ENCODE measurements at places on chromosomes 7 and 10.

DNA sequence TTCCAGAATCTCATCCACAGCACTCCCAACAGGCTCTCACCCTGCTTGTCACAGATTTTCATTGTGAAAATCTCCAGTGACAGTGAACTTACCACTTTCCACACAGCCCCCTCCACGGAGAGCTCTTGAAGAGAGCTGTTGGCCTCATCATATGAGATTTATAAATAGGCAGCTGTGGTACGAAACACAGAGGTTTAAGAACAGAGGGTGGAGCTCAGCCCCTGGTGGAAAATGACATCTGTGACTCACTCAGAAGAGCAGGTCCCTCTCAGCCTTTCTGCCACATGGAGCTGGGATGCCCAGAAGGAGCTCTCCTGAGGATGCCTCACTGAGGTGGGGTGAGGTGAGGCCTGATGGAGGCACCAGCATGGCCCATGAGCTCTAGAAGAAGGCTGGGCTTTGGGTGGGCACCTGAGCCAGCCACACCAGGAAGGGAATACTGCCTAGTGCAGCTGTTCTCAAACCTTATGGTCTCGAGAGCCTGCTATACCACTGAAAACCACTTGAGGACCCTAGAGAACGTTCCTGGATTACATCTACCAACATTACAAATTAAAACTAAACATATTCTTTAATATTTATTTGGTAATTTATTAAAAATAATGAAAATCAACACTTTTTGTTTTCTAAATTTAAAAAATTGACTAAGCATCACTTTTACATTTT, 25.8 kb upstream of the EEPD1 start:
- no peak for DNase-seq

GRCh38 chr10:133226251-133226808, 3.7 kb upstream of the UTF1 start:
- DNase-seq, result no peak

GRCh38 chr7:133290041-133290440, 37.2 kb downstream of the EXOC4 start:
- no peak for DNase-seq

DNA sequence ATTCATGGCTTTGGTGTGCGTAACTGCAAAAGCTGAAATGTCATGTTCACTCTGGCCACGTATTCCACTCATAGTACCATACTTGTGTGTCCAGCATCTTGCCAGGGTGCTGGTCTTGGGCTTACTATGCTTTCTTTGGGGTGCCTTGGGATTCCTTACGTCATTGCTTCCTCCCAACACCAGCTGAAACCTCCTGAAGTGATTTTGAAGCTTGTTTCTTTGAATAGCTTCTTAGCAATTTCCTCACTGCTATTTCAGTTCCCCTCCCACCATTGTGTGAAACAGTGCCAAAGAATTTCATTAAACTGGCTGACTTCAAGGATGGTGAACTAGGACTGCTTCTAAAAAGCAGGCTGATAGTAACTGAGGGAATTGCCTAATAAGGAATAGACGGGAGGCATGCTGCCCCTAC, 36.9 kb downstream of the ENTPD1 start:
- no peak for DNase-seq

DNA sequence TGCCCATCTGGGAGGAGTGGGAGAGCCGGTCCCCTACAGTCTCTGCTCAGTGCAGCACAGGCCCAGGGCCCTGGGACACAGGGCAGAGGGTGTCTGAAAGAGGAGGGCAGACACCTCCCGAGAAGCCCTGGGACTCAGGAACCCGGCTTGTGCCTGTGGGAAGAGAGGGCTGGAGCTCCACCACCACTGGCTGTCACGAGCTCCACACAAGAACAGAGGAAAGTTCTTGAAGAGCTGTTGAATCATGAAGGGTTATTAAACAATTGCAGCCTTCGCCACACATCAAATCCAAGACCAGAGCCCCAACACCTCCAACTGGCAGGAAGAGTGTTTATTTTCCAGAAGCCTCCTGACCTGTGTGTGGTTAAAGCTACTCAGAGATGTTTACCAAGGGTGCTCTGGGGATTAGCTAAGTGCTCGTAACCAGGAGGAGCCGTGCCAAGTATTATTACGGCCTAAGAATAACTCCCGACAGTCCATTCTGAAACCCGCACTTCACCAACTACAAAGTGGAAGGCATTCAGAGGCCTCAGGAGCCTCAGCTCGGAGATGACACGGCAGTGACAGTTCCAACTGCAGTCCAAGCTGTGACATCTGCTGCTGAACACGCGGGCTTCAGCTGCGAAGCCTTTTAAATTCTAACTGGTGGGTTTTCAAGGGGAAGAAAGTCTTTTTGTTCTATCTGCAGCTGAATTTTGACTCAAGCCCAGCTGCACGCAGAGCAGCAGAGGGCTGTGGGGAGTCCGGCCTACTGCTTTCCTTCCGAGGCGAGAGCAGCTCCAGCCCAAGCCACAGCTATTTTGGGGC, 75.1 kb downstream of the MAD1L1 start:
- no peak for DNase-seq

GRCh38 chr7:132351954-132352499, 224.2 kb downstream of the PLXNA4 start:
- no peak for DNase-seq

- no peak for DNase-seq
Observed at GRCh38 chr10:69896606-69897231, 95.0 kb downstream of the COL13A1 start.

- no peak for DNase-seq
Observed at GRCh38 chr10:122249303-122249850, 21.7 kb upstream of the BTBD16 start.

GRCh38 chr7:2379821-2380450, 23.5 kb upstream of the CHST12 start:
- DNase-seq, result no peak

- DNase-seq, result no peak
Observed at GRCh38 chr10:99733366-99733765, 1.3 kb downstream of the CUTC start.

DNA sequence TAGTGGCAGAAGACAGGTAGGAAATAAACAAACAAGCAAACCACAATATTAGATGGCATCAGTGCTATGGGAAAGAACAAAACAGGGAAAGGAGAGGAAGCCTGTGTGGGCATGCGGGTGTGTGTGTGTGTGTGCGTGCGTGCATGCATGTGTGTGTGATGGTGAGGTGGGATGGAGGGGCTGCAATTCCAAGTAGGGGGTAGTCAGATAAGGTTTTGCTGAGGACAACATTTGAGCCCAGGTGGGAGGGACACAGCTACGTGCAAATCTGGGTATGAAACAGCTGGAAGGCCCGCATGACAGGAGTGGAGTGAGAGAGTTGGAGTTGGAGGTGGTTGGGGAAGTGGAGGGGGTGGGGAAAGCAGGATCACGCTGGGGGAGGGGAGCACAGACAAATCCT, 121.0 kb upstream of the PARD3 start:
- DNase-seq, result no peak

DNA sequence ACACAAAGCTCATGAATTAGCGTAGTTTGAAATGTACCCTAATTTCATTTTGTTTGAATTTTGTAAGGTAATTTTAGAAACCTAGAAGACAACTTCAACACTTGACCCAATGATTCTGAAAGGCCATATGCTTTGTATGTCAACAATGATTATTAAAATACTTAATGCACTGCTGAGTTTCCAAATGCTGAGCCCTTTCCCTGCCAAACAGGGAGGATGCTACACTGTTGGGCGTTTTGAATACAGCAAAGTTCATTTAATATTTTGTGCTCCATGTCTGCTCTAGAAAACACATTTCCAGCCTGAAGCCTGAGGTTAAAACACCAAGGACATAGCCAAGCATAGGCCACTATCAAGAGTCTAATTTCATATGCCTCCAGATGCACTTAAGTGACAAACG, 99.8 kb downstream of the ICA1 start:
- no peak for DNase-seq

- no peak for DNase-seq
Observed at GRCh38 chr10:125154529-125154928, 5.8 kb downstream of the CTBP2 start.

- DNase-seq, result no peak
Observed at GRCh38 chr7:141722529-141722928, 14.4 kb downstream of the WEE2 start.

GRCh38 chr7:139341776-139342226, 664 bp downstream of the FMC1 start:
- no peak for DNase-seq

- peak; percentile 48 for DNase-seq
Observed at GRCh38 chr7:5396542-5396941, 27.1 kb downstream of the TNRC18 start.

DNA sequence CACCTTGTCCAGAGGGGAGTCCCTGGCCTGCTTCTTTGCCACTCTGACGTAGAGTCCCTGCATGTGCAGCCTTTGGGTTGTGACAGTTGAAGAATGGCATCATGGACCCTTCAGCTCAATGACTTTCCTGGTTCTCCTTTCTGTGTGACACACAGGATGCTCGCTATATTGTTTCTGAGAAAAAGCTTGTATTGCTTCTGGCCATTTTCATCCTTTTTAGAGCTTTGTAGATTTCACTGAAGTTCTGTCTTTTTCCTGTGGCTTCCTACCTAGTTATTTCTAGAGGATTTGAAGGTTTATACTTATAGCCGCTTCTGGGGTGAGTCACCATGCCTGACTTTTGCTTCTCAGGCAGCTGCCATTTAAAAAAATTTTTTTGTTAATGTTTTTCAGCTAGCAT, 27.0 kb downstream of the SND1 start:
- DNase-seq, result no peak

DNA sequence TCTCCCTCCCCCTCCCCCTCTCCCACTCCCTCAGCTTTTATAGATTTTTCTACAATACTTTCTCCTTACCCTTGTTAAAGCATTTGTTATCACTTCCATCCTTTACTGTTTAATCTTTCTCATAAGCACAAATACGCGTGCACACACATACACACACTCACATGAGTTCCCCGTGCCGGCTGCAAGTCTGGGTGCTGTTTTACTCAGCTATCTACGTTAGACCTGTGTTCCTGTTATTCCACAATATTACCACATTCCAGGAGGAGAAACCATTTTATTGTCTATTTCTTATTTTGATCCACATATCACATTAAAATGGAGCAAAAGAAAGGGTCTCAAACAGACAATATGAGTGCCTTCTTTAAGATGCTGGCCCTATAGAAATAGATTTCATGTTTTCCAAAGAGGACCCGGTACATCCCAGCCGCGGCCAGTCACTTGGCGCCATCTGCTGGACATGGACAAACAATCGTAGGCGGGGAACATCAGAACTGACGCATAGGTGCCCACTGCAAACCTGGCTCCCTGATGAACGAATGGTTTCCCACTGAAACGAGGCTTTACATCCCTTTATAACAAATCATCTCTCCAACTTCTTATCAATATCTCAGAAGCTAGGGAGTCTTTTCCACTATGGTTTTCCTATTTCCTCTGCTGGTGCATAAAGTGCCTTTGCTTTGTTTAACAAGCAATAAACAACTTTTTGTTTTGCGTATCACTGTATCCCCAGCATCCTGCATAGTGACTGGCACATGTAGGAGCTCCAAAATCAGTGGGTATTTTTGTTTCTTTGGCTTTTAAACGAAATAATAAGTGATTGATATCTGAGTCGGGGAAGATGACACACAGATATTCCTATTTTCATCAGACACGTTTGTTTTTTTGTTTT, 25.2 kb upstream of the OPTN start:
- no peak for DNase-seq

DNA sequence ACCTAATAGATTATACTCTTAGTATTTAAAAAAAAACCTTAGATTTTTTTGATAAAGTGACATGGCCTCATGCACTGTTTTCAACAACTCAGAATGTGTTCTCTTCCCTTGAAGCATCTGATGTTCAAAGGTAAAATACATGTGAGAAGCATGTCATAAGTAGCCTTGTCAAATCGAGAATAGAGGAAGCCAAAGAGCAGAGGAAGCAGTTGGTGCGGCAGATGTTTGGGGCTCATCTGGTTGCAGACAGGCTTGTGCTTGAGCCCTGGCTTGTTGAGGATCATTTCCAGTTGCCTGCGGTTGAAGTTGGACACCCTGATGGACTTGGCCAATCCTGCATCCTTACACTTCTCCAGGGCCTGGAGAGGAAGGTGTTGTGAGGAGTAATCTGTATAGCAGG, 59.2 kb downstream of the AKR1E2 start:
- DNase-seq, result no peak

DNA sequence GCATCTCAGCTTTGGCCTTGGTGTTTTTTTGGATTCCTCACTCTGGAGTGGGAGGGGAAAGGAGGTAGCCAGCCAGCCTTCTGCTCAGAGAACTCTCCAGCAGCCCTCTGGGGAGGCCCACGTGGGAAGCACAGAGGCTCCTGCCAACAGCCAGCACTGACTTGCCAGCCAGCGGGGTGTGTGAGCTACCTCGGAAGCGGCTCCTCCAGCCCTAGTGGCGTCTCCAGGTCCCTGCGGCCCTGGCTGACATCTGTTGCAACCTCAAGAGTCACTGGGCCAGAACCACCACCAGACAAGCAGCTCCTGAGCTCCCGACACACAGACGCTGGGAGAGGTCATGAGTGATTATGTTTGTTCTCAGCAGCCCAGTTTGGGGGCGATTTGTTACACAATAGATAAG, 180.2 kb upstream of the FZD8 start:
- no peak for DNase-seq

DNA sequence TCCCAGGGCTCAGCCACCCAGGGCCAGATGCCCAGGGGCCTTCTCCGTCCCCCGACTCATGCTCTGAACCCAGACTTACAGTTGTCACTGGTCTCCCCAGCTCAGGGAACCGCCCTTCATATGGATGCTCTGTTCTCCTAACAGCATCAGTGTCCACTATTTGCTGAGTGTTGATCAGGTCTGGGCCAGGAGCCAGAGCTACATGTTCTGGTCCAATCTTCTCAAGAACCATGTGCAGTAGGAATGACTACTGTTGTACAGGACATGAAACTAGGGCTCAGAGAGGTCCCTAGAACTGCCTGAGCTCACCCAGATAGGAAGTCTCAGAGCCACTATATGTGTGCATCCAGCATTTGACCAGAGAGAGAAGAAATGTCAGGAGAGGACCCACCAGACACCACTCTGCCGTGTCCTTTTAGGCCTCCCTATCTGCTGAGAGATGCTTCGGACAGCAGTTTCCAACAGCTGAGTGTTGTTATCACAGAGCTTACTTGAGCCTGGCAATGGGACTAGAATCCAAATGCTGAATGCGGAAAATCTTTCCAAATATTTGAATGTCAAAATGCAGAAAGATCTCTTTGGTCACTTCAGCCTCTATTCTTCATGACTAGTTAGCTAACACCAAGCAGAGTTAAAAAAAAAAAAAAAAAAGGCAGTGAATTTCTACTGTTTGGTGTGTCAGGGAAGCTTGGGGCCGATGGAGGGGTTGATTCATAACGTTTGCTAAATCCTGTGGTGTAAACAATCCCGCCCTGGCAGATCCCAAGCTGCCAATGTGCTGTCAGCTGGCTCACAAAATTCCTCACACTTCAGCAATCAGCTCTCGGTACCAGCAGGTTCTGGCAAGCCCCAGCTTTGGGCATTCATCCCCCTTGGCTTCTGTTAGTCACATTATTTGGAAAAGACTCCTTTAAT, 246.1 kb downstream of the TNS3 start:
- no peak for DNase-seq

- DNase-seq, result no peak
Observed at GRCh38 chr10:70492786-70493659, 14.5 kb downstream of the PALD1 start.

GRCh38 chr10:88896994-88897853, 17.2 kb downstream of the STAMBPL1 start:
- no peak for DNase-seq

GRCh38 chr10:63267414-63268148, 134.5 kb downstream of the NRBF2 start:
- DNase-seq, result no peak

GRCh38 chr10:118850418-118851061, 95.8 kb upstream of the CACUL1 start:
- peak; percentile 19 for DNase-seq
